Breast epithelium (tissue), 4 donors: ENCODE measurements at places on chromosomes 11 and 22. TPM values are rescaled to one million over a fixed set of nuclear protein-coding genes. Genes with fewer than 3 reads are reported as not detected.

The OR2D2 gene
- 0.66 TPM for total RNA-seq

The TREH gene
- not detected for total RNA-seq

- DNase-seq = no peak
Measured at GRCh38 chr11:47918882-47919495, 61.4 kb upstream of the PTPRJ start.

- DNase-seq = no peak
Measured at GRCh38 chr11:42315846-42316245, 856.4 kb upstream of the LRRC4C start.

DNA sequence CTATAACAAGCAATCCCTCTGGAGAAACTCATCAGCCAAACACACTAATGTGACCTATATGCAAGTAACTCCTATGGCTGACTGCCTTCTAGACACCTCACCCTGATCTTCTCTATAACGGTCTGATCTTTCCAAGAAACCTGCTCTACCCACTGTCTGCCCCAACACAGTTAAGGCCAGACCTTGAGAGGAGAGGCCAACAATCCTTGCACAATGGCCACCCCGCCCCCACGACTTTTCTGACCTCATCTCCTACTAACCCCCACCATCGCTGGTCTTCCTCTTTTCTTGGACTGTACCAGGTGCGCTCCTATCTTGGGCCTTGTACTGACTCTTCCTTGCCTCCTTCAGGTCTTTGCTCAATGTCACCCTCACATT is 12.5 kb downstream of the HIRA start:
- DNase-seq = no peak

DNA sequence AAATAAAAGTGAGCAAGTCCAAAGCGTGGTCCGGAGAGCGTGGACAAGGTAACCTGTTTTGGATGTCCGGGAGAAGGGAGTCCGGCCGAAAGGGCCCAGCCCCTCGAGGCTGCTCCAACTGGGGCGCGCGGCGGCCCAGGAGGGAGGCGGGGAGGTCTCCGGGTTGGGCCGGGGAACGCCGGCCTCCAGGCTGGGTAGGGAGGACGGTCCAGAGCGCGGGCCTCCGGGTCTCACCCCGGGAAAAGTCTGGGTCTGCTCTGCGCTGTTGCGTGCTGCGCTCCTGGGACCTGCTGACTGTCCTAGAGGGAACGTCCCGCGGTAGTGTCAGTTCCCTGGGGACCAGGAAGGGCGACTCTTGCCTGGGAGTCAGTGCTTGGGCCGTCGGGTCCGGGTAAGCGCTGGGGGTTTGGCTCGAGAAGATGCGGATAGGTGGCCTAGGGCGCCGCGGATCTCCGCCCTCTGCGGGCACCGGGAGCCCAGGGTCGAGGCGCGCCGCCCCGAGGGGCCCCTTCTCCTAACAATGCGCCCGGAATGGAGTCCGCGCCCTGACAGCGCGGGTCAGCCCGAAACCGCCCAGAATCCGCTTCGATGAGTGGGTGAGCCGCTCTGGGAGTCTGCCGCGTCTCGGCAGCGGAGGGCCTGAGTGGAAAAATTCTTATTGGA is 988 bp upstream of the FLI1 start:
- DNase-seq = no peak

DNA sequence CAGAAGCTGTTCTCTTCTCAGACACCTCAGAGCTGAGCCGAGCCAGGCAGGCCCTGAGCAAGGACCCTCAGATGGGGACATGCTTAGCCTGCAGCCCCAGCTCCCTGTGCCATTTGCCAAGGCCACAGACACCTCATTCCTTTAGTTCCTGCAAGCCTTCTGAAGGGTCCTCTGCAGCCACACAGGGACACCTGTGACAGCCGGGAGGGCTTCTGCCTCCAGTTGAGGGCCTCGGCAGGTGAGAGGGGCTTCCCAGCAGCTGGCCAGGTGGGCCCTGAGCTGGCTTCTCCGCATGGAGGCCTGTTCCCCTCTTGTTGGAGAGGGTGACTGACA is 18.2 kb downstream of the INCENP start:
- no peak for DNase-seq

DNA sequence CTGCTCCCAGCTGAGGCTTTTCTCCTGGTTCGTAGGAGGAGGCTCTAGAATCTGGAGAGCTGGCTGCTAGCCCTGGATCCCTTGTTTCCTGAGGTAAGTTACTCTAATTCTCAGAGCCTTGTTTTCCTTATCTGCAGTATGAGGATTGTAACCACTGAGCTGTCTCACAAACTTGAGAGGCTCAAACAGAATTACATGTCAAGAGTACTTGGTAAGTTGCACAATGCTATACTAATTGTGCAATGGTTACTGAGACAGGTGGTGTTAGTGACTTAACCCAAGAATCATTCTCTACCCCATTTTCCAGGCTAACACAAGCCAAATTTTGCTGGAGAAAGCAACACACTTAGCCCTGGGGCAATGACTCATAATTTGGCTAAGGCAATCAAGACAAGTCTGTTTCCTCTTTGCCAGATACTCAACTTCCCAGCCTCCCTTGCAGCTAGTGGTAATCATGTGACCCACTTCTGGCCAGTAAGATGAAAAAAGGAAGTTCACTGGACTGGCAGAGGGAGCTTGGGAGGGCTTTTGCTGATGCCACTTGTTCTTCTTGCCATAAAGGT is 348.0 kb downstream of the TENM4 start:
- no peak for DNase-seq

DNA sequence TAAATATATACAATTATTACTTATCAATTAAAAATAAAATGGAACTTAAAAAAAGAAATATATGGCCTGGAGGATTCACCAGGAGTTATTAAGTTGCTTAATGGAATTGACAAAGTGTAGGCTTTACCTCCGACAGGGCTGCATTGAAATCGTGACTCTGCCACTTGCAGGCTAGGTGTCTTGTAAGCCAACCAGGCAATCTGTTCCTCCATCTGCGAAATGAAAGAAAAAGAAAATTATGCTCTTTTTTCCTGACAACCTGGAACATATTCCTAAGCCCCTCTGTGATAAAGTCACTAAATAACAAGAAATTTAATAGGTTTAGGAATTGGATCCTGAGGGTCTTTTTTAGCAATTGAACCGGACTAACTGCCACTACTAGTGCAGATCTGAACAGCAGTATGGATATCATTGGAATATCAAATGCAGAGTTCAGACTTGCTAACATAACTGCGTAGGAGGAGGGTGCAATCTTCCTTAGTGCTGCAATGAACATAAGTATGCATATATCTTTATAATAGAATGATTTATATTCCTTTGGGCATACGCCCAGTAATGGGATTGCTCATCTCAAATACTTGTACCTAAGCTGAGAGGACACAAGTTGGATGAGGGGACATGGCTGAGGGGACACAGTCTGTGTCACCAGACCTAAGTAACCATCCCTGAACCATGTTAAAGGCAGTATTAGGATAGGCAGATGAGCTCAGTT is 42.5 kb upstream of the CEP126 start:
- DNase-seq = no peak
